ENCODE measurements at places on chromosomes 3 and 15.

DNA sequence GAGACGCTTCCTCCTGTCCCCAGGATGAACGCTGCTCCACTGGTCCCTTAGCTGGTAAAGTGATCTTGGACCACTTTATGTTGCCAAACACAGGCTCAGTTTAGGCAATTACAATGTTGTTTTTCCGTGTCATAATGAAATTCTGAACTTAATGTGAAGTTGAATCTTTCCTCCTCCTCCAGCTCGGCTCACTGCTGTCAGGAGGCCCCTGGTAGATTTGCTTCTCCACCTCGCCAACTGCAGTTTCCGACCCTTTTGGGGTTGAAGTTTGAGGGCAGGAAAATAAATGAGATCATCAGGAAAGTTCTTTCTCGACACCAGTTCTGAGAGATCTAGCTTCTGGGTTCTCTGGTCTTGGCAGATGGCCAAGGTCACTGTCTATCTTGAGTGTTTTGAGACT is 27.8 kb downstream of the CFAP161 start:
- DNase-seq = no peak

- DNase-seq = no peak
These were observed 40.8 kb downstream of the MGLL start for GRCh38 chr3:127781411-127782001.

DNA sequence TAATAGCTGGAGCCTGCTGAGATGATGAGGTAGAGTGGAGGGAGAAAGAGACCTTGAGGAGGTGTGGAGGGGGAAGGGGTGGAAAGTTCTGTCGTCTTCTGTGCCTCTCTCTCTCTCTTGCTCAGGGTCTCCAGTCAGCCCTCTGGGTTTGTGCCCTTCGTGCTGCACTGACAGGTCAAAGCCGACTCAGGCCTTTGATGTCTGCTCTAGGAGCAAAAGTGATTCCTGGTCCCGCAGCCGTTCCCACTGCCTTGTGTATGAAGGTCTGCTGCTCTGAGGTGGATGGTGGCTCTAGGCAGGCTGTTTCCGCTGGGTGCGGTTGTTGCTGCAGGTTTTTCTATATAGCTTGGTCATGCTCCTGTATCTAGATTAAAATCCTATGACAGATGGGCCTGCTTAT is 89.4 kb downstream of the IGF1R start:
- DNase-seq = no peak

- DNase-seq = no peak
These were observed 67.9 kb downstream of the VGLL3 start for GRCh38 chr3:86923071-86923491.

- DNase-seq = no peak
These were observed 54.7 kb upstream of the KLF13 start for GRCh38 chr15:31271711-31272557.

All from NCI-H1105 (cell line).